ENCODE measurements at places on chromosomes 3 and 15.

- no peak for DNase-seq
Observed at GRCh38 chr15:78312536-78312935, 13.1 kb upstream of the SKIC8 start.

GRCh38 chr15:78454992-78455391, 17.0 kb downstream of the IREB2 start:
- no peak for DNase-seq

- peak; percentile 38 for DNase-seq
Observed at GRCh38 chr15:90471769-90472168, 58.0 kb upstream of the CRTC3 start.

DNA sequence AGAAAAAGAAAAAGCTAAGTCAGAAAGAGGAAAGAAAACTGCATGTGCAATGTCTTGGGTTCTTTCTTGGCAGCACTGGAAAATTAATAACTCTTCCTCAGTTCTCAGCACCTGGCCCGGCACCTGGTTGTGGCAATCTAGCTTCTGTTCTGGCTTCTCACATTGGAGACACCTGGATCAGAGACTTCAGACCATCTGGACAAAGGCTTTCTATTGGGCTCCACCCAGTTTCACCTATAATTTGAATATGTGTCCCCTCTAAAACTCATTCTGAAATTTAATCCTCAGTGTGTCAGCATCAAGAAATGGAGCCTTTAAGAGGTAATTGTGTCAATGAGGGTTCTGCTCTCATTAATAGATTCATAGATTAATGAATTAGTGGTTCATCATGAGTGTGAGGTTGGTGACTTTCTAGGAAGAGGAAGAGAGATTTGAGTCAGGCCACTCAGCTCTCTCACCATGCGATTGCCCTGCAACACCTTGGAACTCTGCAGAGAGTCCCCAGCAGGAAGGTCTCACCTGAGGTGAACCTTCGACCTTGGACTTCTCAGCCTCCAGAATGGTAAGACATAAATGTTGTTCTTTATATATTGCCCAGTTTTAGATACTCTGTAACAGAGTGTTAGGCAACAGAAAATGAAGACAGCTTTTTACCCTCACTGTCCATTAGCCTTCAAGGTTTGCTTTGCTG, 679.9 kb downstream of the NTRK3 start:
- DNase-seq, result no peak

GRCh38 chr15:89486726-89487050, 9.7 kb downstream of the RHCG start:
- no peak for DNase-seq

GRCh38 chr3:11720917-11721411, 77.2 kb upstream of the VGLL4 start:
- DNase-seq, result no peak

DNA sequence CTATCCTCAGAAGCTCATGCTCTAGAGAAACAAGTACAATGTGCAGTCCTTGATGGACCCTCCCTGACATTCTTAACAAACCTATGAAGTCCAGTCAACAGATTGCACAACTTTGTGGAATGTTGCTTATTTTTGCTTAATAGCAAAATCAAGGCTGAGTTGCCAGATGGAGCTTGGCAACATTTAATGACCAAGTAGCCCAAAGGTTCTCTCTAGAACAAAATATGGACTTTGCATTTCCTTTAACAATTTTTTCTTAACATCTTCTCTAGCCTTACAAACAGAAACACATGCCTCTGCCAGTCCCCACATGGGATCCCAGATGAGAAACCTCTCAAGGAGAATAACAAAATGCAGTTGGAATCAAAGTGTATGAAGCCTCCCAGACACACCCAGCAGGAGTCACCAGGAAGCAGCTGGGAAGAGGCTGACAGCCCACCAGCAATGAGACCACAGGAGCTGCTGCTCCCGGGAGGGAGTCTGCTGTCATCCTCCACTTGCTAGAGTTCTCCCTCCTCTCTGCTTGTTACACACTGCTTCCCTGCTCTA, 422.5 kb upstream of the CDIN1 start:
- no peak for DNase-seq

DNA sequence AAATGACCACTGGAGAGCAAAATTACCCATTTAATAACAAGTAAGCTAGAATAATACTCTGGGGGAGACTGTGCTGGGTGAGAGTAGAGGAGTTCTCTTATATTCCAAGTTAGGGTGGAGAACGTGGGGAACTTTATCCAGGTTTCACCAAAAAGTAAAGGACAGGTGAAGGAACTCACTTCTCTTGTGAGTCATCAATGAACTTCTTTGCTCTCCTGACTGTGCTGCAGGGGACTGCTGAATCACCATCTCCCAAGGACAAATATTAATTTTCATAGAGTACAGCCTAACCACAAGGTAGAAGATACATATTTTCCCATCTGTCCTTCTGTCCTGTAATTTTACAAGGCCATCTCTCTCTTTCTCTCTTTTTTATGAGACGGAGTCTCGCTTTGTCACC, 8.3 kb upstream of the PDCD6IP start:
- no peak for DNase-seq

DNA sequence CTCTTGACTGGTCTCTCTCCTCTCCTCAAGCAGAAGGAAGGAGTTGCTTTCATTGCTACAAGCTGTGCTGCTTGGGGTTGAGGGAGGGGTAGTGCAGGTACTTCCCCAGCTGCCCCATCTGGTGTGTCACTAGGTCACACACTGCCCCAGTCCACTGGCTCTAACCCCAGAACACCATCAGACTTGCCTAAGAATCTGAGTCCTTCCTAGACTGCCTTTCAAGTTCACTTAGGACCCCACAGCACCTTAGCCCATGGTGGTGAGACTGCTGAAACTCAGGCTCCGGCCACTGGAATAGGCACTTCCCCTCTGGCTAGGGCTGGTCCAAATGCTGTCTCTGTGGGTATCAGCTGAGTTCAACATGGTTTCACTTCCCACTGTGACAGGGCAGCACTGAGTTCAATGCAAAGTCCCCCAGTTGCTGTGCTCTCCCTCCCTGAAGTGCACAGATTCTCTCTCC, 279.7 kb upstream of the GOLGA6L4 start:
- no peak for DNase-seq

DNA sequence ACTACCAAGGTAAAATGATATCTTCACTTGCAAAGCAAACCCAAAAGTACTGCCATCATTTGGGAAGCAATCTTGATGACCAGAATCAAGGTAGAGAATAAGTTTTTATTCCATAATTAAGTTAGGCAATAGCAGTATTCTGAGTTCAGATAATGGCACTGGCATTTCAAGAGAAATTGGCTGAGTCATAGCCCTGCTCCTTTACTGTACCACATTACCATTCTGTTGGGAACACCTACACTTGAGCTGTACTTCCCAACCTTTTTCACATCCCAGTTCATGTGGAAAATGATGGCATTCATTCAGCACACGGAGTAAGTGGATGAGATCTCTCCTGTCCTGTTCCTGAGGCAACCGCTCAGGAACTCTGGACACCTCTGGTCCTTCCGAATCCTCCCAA, 311.6 kb upstream of the TPRG1 start:
- no peak for DNase-seq

- DNase-seq, result no peak
Observed at GRCh38 chr3:8985876-8986275, 22.6 kb upstream of the RAD18 start.

- DNase-seq, result no peak
Observed at GRCh38 chr15:79562403-79562815, 130.3 kb downstream of the MINAR1 start.

- no peak for DNase-seq
Observed at GRCh38 chr3:100615684-100616083, 6.3 kb downstream of the ADGRG7 start.

Data from nucleus accumbens (tissue), 56 donors.